ENCODE measurements at places on chromosomes 7 and 10.

DNA sequence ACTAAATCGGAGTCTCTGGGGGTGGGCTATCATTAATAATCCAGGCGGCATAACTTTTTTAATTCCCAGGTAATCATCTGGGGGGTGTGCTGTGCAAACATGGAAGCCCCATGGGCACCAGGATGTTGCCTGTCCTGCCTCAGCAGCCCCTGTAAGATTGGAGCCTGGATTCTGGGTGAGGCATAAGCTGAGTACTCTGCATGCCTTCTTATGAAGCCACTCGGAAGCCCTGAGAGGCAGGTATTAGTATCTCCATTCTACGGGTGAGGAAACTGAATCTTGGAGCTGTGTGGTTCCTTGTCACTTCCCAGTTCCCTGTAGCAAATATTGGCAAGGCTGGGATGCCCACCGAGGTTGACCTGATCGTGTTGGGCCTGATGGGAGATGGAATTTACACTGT, 7.4 kb upstream of the OPN4 start:
- no peak for DNase-seq

GRCh38 chr10:72334825-72335393, 19.8 kb downstream of the DNAJB12 start:
- DNase-seq = no peak

DNA sequence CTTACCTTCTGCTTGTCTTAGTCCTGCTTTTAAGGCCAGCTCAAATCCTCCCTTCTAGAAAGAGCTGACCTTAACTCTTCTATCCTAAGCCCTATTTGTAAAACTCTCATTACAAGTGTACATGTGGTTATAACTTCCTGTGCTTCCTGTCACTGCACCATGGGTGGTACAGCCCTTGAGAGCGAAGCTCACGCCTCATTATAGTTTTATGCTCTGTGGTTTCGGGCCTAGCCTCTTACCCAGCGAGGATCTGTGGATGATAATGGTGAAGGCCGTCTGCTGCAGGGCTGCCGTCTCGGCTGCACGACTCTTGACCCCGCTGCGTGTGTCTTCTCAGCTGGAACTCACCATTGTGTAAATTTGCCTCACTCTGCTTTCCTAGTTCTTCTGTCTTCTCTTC, 74.6 kb downstream of the CUL1 start:
- DNase-seq = no peak

GRCh38 chr10:64430690-64431323, 909.6 kb downstream of the REEP3 start:
- DNase-seq = peak; percentile 26

GRCh38 chr7:105691082-105691679, 109.9 kb upstream of the EFCAB10 start:
- DNase-seq = no peak
